ENCODE measurements at places on chromosomes 2 and 18.

DNA sequence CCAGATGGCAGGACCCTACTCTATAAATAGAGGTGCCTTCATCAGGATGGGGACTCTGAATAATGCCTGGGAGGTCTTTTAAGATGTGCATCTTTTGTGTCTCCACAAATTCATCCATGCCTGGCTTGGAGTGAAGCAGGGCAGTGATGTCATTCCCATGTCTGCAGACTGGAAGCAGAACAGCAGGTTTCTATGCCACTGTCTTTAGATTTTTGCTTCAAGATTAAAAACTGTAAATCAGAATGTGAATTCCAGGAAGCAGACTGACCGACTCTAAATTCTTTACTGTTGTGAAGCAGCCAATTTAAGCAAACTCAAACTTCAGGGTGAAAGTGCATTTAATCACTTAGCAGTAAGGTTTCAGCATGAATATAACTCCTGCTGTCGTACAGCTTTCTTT is 159.3 kb downstream of the SCG2 start:
- no peak for DNase-seq

- DNase-seq, result no peak
Measured at GRCh38 chr2:171847627-171848026, 46.4 kb downstream of the SLC25A12 start.

GRCh38 chr2:39898934-39899333 is 119.9 kb upstream of the THUMPD2 start:
- no peak for DNase-seq

GRCh38 chr2:165795011-165795410 is 964 bp upstream of the GALNT3 start:
- no peak for DNase-seq

DNA sequence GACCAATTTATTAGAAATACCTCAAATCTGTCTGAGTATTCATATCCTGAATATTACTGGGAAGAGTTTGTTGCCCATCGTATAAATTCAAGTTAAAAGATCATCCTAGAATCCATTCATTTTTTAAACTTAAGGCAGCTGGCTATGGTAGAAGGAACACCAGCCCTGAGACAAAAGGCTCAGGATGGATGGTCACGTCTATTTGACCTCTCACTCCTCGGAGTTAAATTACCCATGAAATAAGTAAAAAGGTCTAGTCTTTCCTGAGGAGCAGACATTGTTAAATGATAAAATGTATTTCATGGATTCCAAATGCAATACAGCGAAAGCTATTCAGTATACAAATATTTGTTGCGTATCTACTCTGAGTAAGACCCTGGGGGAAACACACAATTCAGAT is 826.0 kb upstream of the LRATD1 start:
- no peak for DNase-seq

DNA sequence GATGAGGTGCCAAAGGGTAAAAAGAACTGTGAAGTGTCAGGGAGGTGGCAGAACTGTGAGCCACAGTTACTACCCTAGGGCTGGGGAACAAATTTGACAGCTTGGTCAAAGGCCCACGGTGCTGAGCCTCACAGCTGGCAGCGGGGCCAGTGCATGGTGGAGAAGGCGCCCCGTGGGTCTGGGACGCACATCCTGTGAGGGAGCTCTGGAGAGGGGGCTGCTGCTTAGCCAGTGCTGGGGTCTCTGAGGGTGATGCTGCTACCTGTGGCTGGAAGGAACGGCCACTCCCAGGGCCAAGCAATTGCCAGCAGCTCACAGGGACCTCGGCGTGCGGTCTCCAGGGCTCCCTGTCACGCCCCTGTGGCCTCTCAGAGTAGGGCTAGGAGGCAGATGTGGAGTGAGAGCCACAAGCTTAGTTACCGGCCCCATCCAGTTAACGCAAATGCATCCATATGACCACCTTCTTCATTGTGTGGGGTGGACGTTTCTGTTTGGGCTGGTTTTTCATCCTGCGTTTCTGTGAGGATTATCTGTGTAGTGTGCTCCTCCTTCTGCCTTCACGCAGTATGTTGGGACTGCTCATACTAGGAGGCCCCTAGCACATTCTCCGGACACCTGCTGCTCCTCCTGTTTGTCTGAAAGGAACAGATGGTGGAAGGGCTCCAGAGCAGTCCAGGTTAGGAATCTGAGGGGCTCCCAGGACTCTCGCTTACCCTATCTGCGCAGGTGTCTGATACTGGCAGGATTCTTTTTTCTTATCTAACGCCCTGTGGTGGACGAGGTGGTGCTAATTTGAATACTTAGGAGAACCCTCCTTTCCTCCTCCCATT is 26.0 kb downstream of the STK25 start:
- DNase-seq, result no peak

- no peak for DNase-seq
Measured at GRCh38 chr2:120990451-120990871, 254.8 kb downstream of the GLI2 start.

GRCh38 chr2:18558458-18558857 is 2.0 kb downstream of the RDH14 start:
- no peak for DNase-seq

GRCh38 chr2:6574121-6574520 is 291.6 kb downstream of the CMPK2 start:
- DNase-seq, result no peak

GRCh38 chr2:130380096-130380934 is 24.5 kb downstream of the PTPN18 start:
- no peak for DNase-seq

DNA sequence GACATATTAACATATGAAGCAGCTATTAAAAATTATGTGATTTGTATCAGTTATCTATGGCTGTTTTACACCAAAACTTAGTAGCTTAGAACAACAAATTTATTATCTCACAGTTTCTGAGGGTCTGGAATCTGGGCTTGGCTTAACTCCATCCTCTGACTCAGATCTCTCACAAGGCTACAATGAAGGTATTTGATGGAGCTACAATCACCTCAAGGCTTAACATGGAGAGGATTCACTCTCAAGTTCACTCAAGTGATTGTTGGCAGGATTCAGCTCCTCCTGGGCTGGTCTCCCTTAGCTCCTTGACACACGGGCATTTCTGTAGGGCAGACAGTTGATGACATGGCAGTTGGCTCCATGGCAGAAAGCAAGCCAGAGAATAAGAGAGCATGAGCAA is 133.0 kb upstream of the SLC14A2 start:
- DNase-seq, result no peak

DNA sequence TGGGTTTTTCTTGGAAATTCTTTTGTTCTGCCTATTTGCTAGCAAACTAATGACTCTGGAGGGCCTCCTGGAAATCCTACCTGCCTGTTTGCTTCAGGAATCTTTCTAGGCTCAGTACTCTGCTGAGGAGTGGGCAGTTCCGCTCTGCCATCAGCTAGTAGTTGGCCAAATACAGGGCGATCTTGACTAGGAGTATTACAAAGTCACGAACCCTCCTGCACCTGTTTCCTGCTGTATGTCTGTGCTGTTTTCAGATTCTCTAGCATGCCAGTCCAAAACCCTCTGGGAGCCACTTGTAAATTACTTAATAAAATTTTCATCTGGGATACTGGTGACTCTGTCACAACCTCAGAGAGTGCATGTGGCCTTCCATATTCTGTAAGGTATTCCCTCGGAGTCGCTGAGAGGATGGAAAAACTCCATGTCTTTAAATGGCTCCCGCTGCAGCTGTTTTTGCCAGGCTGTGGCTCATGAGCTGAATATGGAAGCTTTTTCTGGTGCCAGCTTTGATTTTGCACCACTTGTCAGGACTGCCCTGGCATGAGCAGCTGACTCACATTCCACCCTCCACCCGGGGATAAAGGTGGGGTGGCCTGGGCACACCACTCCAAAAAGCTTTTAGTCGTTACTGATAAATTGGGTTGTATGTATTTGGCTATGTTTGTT is 123.0 kb downstream of the RTN4 start:
- DNase-seq, result no peak

- no peak for DNase-seq
Measured at GRCh38 chr2:144650907-144651306, 131.0 kb upstream of the ZEB2 start.

GRCh38 chr2:183951630-183952029 is 646.7 kb upstream of the ZNF804A start:
- DNase-seq, result no peak

GRCh38 chr18:76806301-76806700 is 16.1 kb upstream of the ZNF236 start:
- no peak for DNase-seq

DNA sequence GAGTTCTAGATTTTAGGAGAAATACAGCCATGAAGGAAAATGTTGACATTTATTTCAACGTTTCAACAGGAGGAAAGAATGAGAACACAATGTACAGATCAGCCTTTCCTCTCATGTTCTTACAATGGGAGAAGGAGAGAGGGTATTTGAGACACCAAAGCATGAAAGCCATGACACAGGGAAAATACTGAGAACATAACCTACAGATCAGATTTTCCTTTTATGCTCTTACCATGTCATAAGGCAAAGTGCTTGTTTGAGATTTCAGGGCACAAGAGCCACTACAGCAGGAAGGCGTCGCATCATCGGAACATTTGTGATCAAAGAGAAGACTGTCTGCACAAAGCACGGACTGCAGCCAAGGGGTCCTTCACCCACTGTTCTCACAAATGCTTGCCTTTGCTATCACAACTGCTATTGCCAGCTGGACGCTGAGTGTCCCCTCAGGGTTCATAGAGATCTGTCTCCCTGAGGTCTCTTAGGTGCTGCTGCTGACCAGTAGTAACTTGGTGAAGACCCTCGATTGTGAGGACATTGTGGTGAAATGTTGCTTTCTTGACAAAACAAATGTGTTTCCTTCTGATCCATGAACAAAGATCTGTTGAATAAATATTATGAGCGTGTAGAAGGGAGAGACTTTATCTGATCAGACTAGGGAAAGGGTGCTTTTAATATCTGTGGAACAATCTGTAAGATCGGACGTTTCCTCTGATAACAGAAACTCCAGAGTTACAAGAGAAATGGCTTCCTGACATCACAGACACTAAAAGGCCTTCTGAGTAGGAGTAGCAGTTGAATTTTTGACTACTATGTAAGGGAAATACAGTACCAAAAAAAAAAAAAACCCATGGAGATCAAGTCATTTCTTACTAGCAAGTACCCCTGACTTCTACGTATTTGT is 6.4 kb upstream of the IL1RL1 start:
- DNase-seq, result no peak
